ENCODE measurements at places on chromosomes 11 and 22.

DNA sequence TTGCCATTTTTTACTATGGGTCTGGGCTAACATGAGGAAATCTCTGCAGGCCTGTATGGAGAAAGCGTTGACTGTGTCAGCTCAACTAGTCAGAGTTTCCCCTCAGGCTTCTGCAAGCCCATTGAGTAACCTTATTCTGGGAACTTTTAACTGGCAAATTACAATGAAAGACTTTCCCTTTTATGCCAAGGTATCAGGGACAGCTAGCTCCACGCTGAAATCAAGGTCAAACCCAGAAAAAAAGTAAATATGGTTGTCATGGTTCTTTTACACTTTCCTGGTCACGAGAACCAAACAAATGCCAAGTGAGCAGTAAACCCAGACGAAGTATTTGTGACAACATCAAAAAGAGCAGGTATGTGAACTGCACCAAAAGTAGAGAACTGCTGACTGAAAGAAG is 13.8 kb downstream of the OSBP start:
- no peak for DNase-seq

DNA sequence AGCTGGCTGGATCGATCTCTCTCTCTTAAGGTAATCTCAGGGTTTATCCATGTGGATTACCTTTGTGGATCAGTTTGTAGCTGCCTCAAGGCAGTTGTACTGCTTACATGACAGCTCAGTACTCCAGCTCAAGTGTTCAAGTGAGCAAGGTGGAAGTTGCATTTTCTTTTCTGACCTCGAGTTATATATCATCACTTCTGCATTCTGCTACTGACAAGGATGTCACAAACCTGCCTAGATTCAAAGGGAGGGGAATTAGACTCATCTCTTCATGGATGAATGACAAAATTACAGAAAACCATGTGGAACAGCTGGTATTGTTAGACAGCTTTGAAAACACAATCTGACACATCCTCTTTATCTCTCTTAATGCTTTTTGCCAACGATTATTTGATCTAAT is 6.1 kb upstream of the TCN2 start:
- no peak for DNase-seq

DNA sequence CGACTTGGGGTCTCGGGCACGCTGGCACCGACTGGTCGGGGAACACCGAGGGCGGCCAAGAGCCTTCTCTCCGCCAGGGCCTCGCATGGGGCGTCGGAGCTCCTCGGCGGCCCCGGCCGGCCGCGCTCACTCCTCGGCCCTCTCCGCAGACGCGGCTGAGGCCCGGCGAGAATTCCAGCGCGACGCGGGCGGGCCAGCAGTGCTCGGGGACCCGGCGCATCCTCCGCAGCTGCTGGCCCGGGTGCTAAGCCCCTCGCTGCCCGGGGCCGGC is 5.6 kb downstream of the TBX1 start:
- DNase-seq: no peak

GRCh38 chr11:73059915-73060314 is 82.2 kb downstream of the FCHSD2 start:
- DNase-seq: no peak

- no peak for DNase-seq
These were observed 13.1 kb upstream of the TMEM123 start for GRCh38 chr11:102465696-102466095.
